Activated naive CD4-positive, alpha-beta T cell treated with anti-CD3 and anti-CD28 coated beads for 36 hours (primary cell): ENCODE measurements at places on chromosomes 5 and 9. TPM values are rescaled to one million over a fixed set of nuclear protein-coding genes. Genes with fewer than 3 reads are reported as not detected.
A peak's percentile ranks its signal among the peaks of the same experiment; 100 is the strongest.

TEX48 gene
- not detected for total RNA-seq

DNA sequence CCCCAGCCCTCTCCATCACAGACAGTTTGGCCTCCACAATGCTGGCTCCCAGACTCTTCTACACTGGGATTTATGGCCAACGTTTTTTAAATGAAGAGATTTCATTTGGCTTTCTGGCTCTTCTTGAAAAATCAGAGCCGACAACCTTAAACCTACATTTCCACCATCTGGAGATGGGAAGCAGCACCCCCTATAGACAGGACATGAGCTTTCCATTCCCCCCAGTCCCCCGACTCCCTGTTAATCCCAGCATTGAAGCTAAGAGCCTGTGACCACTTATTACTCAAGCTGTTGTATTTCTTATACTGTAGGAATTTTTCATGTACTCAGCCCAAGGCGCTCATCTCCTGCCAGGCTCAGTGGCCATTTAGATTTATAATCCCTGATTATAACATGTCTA is 34.0 kb upstream of the AFAP1L1 start:
- no peaks in the 10 kb centered on the region for H3K36me3 ChIP-seq
- no peak overlapping the region for H3K27ac ChIP-seq
- H3K4me1 ChIP-seq = peaks cover 32% of the 10 kb centered on the region
- no peak for DNase-seq

IQGAP2 gene
- 54.6 TPM for total RNA-seq

C5orf52 gene
- total RNA-seq = not detected

GRCh38 chr5:169970911-169971765 is 9.2 kb downstream of the INSYN2B start:
- H3K36me3 ChIP-seq = peaks cover 8% of the 10 kb centered on the region
- no peak overlapping the region for H3K4me3 ChIP-seq
- no peak for DNase-seq
- no peak overlapping the region for H3K27ac ChIP-seq
- H3K27me3 ChIP-seq = no peaks in the 10 kb centered on the region
- no peaks in the 10 kb centered on the region for H3K4me1 ChIP-seq

SPATA31E1 gene
- total RNA-seq = not detected

- H3K4me1 ChIP-seq = no peaks in the 10 kb centered on the region
- H3K36me3 ChIP-seq = no peaks in the 10 kb centered on the region
- DNase-seq = no peak
- no peak overlapping the region for H3K27ac ChIP-seq
Observed at GRCh38 chr5:179230061-179230461, 115.2 kb downstream of the ADAMTS2 start.

DNA sequence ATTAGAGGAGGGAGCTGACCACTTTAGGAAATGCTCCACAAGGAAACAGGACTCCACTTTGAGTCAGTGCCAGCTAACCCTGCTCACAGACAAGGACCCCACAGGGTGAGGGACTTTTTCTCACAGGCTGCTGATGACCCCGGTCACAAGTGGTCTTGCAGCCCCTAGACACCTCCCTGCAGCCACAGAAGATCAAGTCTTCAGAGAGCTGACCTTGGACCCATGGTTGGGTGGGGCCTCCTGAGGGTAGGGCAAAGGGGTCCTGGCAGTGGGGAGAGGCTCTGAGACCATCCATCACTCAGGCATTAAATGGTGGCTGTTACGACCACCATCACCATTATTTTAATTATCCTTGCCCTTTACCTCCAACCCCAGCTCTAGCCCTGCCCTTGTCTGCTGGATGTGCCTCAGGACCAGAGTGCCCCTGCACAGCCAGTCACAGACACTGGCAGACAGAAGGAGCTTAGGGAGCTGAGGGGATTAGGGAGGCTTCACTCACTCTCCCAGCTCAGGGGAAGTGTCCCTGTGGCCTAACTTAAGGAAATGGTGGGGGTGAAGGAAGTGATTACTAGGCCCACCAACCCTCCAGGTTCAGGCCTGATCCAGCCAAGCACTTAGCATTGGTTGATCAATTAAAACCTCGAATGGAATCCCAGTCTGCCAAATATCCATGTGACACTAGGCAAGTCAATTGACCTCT is 1.6 kb downstream of the ACSL6 start:
- DNase-seq = no peak
- peaks cover 32% of the 10 kb centered on the region for H3K27me3 ChIP-seq
- peaks cover 15% of the 10 kb centered on the region for H3K4me1 ChIP-seq
- no peaks in the 10 kb centered on the region for H3K36me3 ChIP-seq
- no peak overlapping the region for H3K4me3 ChIP-seq
- no peak overlapping the region for H3K27ac ChIP-seq

- H3K4me3 ChIP-seq = no peak overlapping the region
- H3K4me1 ChIP-seq = peaks cover 2% of the 10 kb centered on the region
- no peak for DNase-seq
- H3K27ac ChIP-seq = no peak overlapping the region
Observed at GRCh38 chr5:113281194-113281593, 153.6 kb downstream of the TSSK1B start.

GRCh38 chr5:177035976-177036375 is 13.5 kb downstream of the ZNF346 start:
- peaks cover 13% of the 10 kb centered on the region for H3K36me3 ChIP-seq
- no peak for DNase-seq
- H3K27ac ChIP-seq = no peak overlapping the region
- no peak overlapping the region for H3K4me3 ChIP-seq

QSOX2 gene
- total RNA-seq = 18.0 TPM

OLFM1 gene
- total RNA-seq = not detected

PRDM9 gene
- total RNA-seq = not detected

PCDHGB1 gene
- total RNA-seq = not detected

GRCh38 chr5:113376640-113377039 is 58.1 kb downstream of the TSSK1B start:
- DNase-seq = no peak
- H3K4me3 ChIP-seq = no peak overlapping the region
- no peak overlapping the region for H3K27ac ChIP-seq
- peaks cover 19% of the 10 kb centered on the region for H3K4me1 ChIP-seq

DNA sequence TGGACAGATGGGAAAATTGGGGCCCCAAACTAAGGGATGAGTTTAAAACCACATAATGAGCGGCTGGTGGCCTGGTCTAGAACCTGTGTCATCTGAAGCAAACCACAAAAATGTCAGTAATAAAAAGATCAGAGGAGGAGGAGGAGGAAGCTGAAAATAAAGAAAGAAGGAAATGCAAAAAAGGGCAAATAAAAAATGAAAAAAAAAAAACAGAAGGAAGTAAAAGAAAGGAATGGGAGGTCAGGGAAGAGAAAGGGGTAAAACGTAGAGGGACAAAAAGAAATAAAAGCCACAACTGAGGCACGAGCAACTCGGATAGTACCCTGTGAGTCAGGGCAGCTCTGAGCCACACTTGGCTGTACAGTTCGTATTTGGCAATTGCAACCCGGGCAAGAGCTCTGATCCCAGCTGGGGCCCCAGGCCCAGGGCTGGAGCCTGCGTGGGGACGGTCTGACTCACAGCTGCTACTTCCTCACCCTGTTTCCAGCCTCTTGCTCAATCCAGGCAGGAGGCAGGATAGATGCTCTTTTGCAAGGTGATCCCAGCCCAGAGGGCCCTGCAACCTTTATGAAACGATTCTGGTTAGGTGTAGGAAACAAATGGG is 137.9 kb upstream of the TRIM32 start:
- H3K4me1 ChIP-seq = peaks cover 3% of the 10 kb centered on the region
- no peaks in the 10 kb centered on the region for H3K27me3 ChIP-seq
- H3K4me3 ChIP-seq = no peak overlapping the region

DNA sequence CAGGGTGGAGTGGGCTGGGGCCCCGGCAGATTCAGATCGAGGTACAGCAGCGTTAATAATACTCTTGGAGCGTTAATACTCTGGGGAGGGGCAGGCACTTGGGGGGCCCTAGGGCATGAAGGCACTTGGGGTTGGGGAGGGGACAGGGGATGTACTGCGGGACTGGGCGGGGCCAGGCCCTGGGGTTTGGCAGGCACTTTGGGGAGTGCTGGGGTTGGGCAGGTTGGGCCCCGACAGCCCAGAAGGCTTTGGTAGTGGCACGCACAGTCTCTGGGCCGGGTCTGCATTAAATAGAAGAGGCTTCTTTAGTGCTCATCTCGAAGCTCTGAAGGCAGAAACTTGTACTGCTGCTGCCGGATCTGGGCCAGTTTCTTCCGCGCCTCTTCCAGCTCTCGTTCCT is 7.8 kb upstream of the TPM2 start:
- peaks cover 1% of the 10 kb centered on the region for H3K4me1 ChIP-seq
- DNase-seq = no peak
- H3K27ac ChIP-seq = no peak overlapping the region
- H3K36me3 ChIP-seq = peaks cover 10% of the 10 kb centered on the region
- H3K4me3 ChIP-seq = no peak overlapping the region

ADAMTS16 gene
- not detected for total RNA-seq

SUSD1 gene
- 1.6 TPM for total RNA-seq

- no peaks in the 10 kb centered on the region for H3K4me1 ChIP-seq
- no peaks in the 10 kb centered on the region for H3K27me3 ChIP-seq
- no peak for DNase-seq
- no peaks in the 10 kb centered on the region for H3K36me3 ChIP-seq
- no peak overlapping the region for H3K4me3 ChIP-seq
Observed at GRCh38 chr9:102309379-102309778, 570.9 kb upstream of the GRIN3A start.

DNA sequence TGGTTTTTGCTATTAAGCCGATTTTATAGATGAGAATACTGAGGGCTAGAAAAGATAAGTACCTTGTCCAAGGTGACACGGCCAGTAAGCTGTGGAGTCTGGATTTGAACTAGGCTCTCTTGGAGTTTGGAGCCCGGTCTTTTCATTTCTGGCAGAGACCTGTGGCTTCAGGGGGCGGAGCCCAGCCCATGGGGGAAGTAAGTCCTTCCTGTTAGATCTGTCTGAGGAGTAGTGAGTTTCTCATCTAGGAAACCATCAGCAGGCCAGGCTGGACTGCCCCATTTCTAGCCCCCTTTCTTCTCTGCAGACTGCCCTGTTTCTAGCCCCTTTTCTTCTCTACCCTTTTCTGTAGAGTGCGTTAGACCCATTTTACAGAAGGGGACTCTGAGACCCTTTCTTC is 521 bp upstream of the PTGS1 start:
- H3K4me1 ChIP-seq = peaks cover 7% of the 10 kb centered on the region
- peaks cover 35% of the 10 kb centered on the region for H3K27me3 ChIP-seq
- no peak for DNase-seq
- H3K4me3 ChIP-seq = no peak overlapping the region
- H3K36me3 ChIP-seq = no peaks in the 10 kb centered on the region

SPATA31C1 gene
- not detected for total RNA-seq

- no peak for DNase-seq
- peaks cover 45% of the 10 kb centered on the region for H3K4me1 ChIP-seq
- peaks cover 27% of the 10 kb centered on the region for H3K36me3 ChIP-seq
- H3K27ac ChIP-seq = no peak overlapping the region
Observed at GRCh38 chr5:140570488-140570887, 5.9 kb downstream of the SLC35A4 start.

KIAA0825 gene
- total RNA-seq = 0.24 TPM

GRCh38 chr5:167643631-167644280 is 647.7 kb upstream of the WWC1 start:
- peaks cover 1% of the 10 kb centered on the region for H3K27me3 ChIP-seq
- DNase-seq = no peak
- H3K4me1 ChIP-seq = no peaks in the 10 kb centered on the region
- H3K4me3 ChIP-seq = no peak overlapping the region
- H3K36me3 ChIP-seq = no peaks in the 10 kb centered on the region

DNA sequence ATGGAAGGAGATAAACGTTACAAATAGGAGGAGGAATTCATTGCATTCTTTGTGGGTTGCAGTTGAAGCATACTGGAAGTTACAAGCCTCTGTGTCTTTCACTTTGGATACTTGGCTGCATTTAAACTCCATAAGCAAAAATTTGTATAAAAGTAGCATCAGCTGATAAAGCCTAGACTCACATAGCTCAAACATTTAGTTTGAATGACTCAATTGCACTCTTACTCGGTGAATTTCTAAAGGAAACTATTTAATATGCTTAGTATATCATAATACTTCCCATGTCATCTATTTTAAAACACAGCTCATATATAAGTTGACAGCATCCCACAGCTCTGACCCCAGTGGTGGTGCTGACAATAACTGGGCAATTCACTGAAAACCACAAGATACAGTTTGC is 596.6 kb upstream of the ZNF608 start:
- DNase-seq = no peak

GRCh38 chr9:18798508-18799290 is 234.3 kb downstream of the SAXO1 start:
- DNase-seq = no peak
- H3K36me3 ChIP-seq = no peaks in the 10 kb centered on the region
- no peak overlapping the region for H3K27ac ChIP-seq
- H3K4me3 ChIP-seq = no peak overlapping the region

GRCh38 chr9:94794476-94795167 is 68.1 kb downstream of the AOPEP start:
- no peak for DNase-seq
- H3K4me3 ChIP-seq = no peak overlapping the region
- peaks cover 20% of the 10 kb centered on the region for H3K36me3 ChIP-seq
- H3K27me3 ChIP-seq = no peaks in the 10 kb centered on the region
- no peaks in the 10 kb centered on the region for H3K4me1 ChIP-seq
- no peak overlapping the region for H3K27ac ChIP-seq

PCDHA1 gene
- total RNA-seq = not detected

- H3K4me3 ChIP-seq = no peak overlapping the region
- H3K27ac ChIP-seq = peak overlapping the region; percentile 76
- no peaks in the 10 kb centered on the region for H3K36me3 ChIP-seq
- peaks cover 7% of the 10 kb centered on the region for H3K27me3 ChIP-seq
- DNase-seq = no peak
Observed at GRCh38 chr9:68973619-68974018, 40.3 kb downstream of the PRKACG start.

- H3K4me1 ChIP-seq = no peaks in the 10 kb centered on the region
- no peaks in the 10 kb centered on the region for H3K36me3 ChIP-seq
- H3K27ac ChIP-seq = no peak overlapping the region
- H3K27me3 ChIP-seq = no peaks in the 10 kb centered on the region
- no peak overlapping the region for H3K4me3 ChIP-seq
Observed at GRCh38 chr9:30995956-30996738, 1388.3 kb upstream of the ACO1 start.

C5 gene
- total RNA-seq = 1.6 TPM

- no peak overlapping the region for H3K27ac ChIP-seq
- no peak overlapping the region for H3K4me3 ChIP-seq
- H3K27me3 ChIP-seq = no peaks in the 10 kb centered on the region
- DNase-seq = no peak
- peaks cover 2% of the 10 kb centered on the region for H3K4me1 ChIP-seq
Observed at GRCh38 chr9:130183133-130183762, 11.0 kb downstream of the NCS1 start.

- H3K27me3 ChIP-seq = no peaks in the 10 kb centered on the region
- H3K4me1 ChIP-seq = no peaks in the 10 kb centered on the region
- no peak overlapping the region for H3K4me3 ChIP-seq
- no peak for DNase-seq
- H3K36me3 ChIP-seq = no peaks in the 10 kb centered on the region
Observed at GRCh38 chr5:30195036-30195435, 998.5 kb upstream of the CDH6 start.

GRCh38 chr5:157303667-157304327 is 37.9 kb downstream of the CYFIP2 start:
- peaks cover 68% of the 10 kb centered on the region for H3K36me3 ChIP-seq
- H3K27me3 ChIP-seq = no peaks in the 10 kb centered on the region
- H3K4me3 ChIP-seq = no peak overlapping the region
- H3K27ac ChIP-seq = peak overlapping the region; percentile 81
- DNase-seq = peak; percentile 82
- H3K4me1 ChIP-seq = peaks cover 72% of the 10 kb centered on the region
